ENCODE measurements at places on chromosomes 4 and X. TPM values are rescaled to one million over a fixed set of nuclear protein-coding genes. Genes with fewer than 3 reads are reported as not detected.

DNA sequence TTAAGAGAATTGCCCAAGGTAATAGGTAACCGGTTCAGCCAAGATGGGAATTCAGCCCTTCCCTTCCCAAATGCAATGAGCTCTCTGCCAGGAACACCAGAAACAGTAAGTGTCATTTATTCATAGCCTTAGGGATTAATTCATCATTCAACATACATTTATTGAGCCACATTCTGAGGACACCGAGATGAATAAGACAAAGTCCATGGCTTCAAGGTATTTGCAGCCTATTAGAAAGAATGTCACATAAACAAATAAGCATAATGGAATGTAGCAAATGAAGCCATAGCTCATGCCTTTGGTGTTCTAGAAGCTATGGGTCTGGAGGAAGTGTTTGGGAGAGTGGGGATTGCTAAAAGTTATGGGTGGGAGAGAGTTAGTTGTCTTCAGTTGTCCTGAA is 6.3 kb upstream of the TAB3 start:
- DNase-seq, result no peak

DNA sequence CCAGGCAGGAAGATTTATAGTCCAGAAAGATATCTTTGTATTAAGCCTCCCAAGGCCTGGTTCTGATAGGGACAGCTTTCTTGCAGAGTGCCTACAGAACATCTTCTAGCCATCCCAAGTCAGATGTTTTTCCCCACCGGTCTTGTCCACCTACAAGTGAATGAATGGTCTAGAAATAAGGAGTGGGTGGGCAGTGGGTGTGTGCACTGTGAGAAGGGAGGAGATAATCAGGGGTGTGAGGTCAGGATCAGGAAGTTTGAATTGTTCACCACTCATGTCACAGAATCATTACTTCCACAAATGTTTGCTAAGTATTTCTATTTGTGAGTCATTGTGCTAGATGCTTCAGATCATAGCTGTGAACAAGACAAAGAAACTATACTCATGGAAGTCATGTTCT is 332.6 kb downstream of the NKX6-1 start:
- no peak for DNase-seq

DNA sequence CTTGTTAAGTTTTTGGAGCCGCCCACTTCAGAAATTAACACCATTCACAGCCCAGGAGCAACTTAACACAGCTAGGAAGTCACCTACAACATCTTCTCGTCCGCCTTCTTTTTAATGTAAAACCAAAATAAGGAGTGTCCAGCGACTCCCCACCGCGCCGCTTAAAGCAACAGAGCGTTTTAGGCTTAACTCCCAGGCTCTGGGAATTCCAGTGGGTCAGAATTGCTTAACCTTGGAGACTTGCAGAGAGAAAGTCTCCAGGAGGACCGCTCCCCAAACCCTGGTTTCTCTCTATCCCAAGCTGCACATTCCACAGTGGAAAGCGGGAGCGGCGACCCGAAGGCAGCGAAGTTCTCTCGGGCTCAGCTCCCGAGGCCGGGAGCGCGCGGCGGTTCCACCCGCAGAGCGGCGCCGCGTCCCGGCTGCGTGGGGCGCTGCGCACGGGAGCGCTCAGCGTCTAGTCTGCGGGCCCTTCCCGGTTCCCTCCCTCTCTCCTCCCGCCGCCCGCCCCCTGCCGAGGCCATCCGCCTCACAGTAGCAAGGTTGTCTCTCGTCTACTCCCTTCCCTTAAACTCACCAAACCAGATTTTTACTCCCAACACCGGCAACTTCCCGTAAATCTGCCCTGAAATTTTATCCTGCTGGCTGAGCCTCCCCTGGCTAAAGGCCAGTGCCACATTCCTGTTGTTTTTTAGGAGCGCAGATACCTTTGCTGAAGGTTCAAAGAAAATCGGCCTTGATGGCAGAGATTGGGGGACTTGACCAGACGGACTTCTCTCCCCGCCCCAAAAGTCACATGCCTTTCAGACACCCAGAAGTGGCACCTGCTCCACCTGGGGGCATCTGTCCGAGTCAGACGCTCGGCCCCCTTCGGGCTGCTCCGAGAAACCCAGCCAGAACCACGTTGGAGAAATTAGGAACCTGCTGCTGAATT is at the start of gene RBM47:
Gene RBM47 (minus strand): TSS at position 464 of the 934 bp plus-strand sequence. CDS start 190,971 bp downstream, outside the sequence.
- peak; percentile 60 for DNase-seq

The MAGEE2 gene
- total RNA-seq, result 0.12 TPM

The ZNF711 gene
- 0.12 TPM for total RNA-seq

The LGI2 gene
- not detected for total RNA-seq
